Femur (tissue), 1 donor: ENCODE measurements at places on chromosomes 5 and 9.
A peak's percentile ranks its signal among the peaks of the same experiment; 100 is the strongest.

- peak; percentile 26 for DNase-seq
Observed at GRCh38 chr5:88666761-88667495, 216.1 kb downstream of the MEF2C start.

DNA sequence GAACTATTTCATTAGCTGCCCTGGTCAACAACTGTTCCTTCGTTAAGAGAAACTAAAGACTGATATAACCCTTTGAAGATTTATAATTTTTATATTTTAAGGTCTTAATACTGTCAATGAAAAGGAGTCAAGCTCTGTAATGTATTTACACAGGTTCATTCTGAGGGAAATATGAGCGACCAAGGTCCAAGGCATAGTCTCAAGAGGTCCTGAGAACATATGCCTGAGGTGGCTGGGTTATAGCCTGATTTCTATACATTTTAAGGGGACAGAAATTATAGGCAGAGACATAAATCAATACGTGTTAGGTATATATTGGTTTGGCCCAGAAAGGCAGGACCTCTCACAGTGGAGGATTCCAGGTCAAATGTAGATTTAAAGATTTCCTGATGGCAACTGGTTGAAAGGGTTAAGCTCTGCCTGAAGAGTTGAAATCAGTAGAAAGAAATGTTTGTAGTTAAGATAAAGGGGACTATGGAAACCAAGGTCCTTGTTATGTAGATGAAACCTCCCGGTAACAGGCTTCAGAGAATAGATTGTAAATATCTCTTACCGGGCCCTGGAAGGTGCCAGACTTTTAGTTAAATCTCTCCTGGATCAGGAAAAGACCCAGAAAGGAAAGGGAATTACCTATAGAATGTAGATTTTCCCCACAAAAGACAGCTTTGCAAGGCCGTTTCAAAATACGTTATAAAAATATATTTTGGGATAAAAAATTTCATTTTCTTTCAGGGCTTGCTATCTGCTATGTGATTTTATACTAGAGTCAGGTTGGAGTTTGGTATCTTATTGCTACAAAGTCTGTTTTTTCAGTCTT, 107.3 kb upstream of the PRLR start:
- no peak for DNase-seq

GRCh38 chr9:113907282-113907681, 31.2 kb downstream of the ZNF618 start:
- DNase-seq, result no peak

- DNase-seq, result no peak
Observed at GRCh38 chr5:135842737-135843136, 8.3 kb downstream of the SLC25A48 start.

- DNase-seq, result no peak
Observed at GRCh38 chr9:127229691-127230417, 34.7 kb upstream of the GARNL3 start.

- no peak for DNase-seq
Observed at GRCh38 chr5:142107036-142107735, 1.4 kb upstream of the NDFIP1 start.

- DNase-seq, result no peak
Observed at GRCh38 chr9:87909310-87910041, 8.3 kb upstream of the SPATA31C1 start.

- DNase-seq, result peak; percentile 59
Observed at GRCh38 chr5:400282-401145, 42.5 kb upstream of the EXOC3 start.

GRCh38 chr9:105993921-105994715, 299.8 kb downstream of the TMEM38B start:
- no peak for DNase-seq

DNA sequence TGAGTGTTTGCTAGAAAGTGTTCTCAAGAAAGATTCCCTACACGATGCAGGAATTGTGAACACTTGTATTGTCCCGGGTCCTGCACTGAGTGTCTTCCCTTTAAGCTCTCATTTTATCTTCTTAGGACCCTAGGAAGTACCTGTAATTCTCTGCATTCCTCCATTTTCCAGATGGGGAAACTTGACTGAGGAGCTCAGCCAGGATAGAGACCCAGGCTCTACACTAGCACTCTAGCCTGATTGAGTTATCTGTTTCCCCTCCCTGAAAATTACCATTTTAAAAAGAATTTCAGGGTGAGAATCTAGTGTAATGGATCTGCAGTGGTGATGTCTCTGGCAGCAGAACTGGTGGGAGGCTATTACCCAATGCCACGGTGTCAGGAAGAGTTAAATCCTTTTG, 453.9 kb downstream of the KDM4C start:
- no peak for DNase-seq

GRCh38 chr9:79256691-79257213, 315.0 kb upstream of the TLE4 start:
- peak; percentile 66 for DNase-seq

DNA sequence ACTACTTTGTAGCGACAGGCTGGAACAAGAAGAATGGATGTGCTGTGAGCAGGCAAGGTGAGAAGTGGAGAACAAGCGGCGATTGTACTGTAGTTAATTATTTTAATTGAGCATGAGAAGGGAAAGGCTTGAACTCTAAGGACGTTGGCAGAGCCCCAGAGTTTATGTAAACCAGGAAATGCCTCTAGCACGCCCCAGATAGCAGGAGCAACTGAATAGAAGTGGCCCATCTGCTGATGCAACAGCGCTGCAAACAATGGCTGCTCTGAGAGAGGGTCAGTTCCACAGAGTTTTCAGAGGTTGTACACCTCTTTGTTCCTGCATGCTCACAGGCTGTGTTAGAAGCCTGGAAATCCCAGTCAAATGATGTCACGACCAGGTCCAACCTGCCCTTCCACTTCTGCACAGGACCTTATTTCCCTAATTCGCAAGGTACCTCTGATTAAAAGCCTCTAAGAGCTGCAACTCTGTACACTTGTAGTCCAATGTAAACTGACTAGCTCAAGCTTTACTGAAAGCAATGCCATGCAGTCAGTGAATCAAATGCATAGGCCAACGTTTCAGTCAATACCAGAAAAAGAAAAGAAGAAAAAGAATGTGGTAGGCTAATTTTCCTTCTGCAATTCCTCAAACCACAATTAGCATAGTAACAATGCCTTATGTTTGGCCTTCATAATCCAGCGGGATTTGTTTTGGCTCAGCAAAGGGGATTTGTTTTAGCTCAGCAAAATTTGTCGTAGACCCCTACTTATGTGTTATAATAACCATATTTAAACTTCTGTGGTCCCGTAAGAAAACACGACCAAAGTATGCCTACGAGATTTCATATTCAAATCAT, 119.6 kb upstream of the RETREG1 start:
- DNase-seq, result no peak

GRCh38 chr5:74517700-74518099, 122.8 kb downstream of the ENC1 start:
- DNase-seq, result peak; percentile 37

GRCh38 chr5:176870110-176870591, 29.0 kb downstream of the HK3 start:
- DNase-seq, result peak; percentile 54

DNA sequence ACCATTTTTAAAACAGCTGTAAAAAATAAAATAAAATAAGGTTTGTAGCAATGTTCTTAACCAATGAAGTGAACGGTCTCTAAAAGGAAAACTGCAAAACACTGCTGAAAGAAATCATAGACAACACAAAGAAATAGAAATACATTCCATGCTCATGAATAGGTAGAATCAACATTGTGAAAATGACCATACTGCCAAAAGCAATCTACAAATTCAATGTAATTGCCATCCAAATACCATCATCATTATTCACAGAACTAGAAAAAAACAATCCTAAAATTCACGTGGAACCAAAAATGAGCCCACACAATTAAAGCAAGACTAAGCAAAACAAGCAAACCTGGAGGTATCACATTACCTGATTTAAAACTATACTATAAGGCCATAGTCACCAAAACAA, 67.6 kb upstream of the RGMB start:
- DNase-seq, result no peak

DNA sequence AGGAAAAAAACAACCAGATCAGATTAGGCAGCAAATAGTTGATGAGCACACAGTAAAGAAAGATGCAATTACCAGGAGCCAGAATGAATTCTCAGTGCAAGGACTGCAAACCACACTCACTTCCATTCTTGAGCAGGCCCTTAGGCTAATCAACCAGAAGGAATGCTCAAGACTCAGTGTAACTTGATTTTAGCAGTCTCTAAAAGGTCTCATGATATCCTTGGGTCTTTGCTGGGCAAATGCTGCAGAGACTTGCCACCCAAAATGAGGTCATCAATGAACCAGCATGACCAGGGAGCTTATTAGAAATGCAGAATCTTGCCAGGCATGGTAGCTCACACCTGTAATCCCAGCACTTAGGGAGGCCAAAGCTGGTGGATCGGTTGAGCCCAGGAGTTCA, 20.1 kb upstream of the TMEM245 start:
- DNase-seq, result no peak

DNA sequence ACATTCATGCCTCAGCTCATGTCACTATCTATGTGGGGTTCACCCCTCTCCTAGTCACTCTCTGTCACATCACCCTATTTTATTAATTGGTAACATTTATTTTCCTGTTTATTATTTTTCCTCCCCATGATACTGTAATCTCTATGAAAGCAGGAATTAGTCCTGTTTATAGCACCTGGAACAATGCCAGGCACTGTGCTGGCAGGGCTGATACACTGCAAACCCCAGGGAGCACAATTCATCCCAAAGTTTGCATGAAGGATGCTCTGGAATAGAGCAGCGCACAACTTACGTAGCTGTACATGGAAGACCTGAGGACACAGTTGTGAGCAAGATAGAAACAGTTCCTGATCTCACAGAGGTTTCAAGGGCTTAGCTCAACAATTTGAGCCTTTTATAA, 103.2 kb downstream of the NSG2 start:
- DNase-seq, result no peak

GRCh38 chr9:81116340-81117137, 572.8 kb downstream of the TLE1 start:
- peak; percentile 43 for DNase-seq

DNA sequence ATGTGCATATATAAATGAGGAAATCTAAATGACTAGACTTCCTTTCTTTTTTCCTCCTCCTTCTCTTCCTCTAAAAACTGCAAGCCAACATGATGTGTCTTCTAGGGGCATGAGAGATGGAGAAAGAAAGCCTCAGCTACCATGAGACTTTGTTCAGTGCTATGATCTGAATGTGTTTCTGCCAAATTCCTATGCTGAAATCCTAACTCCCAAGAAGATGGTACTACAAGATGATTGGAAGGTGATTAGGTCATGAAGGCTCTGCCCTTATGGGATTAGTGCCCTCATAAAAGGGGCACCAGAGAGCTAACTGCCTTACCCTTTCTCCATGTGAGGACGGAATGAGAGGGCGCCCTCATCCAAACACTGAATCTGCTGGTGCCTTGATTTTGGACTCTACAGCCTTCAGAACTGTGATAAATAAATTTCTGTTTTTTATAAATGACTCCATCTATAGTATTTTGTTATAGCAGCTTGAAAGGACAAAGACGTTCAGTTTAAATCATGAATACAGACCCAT, 72.2 kb upstream of the IL6ST start:
- no peak for DNase-seq

GRCh38 chr9:99868845-99869244, 37.6 kb upstream of the STX17 start:
- no peak for DNase-seq

DNA sequence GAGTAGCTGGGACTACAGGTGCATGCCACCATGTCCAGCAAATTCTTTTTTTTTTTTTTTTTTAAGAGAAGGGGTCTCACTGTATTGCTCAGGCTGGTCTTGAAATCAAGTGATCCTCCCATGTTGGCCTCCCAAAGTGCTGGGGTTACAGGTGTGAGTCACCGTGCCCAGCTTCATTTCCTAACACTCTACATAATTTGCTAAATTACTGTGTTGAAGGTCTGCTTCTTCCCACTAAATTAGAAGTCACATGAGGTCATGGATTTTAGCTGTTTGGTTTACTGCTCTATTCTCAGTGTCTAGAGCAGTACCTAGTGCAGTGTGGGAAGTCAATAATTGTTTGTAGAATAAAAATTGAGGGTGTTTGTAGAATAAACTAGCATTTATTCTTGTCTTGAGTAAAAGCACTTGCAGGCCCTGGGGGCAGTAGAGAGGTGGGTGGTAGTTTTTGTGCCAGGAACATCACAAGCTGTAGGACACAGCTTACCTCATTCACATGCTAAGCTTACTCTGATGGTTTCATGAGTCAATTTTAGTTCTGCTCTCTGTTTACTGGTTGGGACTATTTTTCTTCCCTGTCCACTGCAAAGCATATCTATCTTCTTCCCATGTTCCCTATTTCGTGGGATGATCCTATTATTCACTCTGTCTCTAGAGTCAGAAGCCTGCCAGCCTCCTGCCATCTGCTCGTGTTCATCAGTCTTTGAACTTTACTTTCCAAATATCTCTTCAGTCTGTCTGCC, 7.0 kb downstream of the TEX48 start:
- no peak for DNase-seq

- DNase-seq, result peak; percentile 15
Observed at GRCh38 chr5:395921-396530, 47.0 kb upstream of the EXOC3 start.

DNA sequence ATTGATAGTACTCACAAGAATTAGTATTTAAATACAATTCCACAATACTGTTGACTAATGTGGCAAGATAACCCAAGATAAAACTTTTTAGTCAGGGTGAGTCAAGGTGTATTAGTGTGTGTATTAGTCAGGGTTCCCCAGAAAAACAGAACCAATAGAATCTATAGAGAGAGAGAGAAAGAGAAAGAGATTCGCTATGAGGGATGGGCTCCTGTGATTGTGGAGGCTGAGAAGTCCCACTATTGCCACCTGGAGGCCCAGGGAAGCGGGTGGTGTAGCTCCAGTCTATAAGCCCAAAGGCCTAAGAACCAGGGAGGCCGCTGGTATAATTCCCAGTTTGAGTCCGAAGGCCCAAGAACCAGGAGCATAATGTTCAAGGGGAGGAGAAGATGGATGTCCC, 10.0 kb upstream of the SHISAL2B start:
- DNase-seq, result no peak
